NCI-H2171 (cell line): ENCODE measurements at places on chromosomes 3 and 15.

DNA sequence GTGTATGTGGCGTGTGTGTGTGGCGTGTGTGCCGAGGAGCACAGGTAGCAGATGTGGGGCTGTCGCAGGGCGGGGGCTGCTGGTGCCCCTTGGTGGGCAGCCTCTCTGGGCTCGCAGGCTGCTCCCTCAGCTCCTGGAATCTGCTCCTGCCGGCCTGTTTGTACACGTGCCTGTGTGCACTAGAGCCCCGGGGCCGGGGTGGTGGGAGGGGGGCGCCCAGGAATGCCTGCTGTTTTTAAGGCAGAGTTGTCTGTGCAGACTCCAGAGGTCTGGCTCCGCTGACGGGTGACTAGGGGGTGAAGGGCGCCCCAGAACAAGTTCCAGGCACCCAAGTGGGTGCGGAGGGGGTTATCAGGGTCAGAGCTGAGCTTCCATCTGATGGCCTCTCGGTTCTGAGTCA lies 112.2 kb downstream of the FBLN2 start:
- DNase-seq, result no peak

DNA sequence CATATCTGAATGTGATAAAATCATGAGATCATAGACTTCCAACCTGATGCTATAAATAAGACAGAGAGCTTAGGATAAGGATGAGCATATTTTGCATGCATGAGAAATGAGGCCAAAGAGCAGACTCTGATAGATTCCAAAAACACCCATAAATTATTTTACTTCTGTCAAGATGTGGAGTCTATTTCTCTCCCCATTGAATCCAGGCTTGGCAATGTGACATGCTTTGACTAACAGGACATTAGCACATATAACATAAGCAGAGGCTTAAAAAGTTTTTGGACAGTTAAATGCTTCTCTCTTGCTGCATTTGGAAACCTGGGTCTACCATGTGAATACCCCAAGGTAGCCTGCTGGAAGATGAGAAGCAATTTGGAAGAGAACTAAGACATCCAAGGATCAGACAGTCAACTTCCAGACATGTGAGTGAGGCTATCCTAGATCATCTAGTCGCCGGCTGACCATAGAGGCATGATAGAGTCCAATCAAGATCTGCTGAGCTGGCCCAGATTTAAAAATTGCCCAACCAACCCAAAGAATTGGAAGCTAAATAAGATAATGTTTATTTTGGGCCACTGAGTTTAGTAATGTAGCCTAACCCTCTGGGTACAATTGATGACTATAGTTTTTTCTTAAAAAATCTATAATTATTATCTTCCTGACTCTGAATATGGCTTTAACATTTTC lies 30.3 kb downstream of the MYLK start:
- no peak for DNase-seq

GRCh38 chr3:165347526-165347925 lies 151.3 kb upstream of the SLITRK3 start:
- no peak for DNase-seq

GRCh38 chr3:134839422-134839821 lies 44.4 kb downstream of the EPHB1 start:
- no peak for DNase-seq

DNA sequence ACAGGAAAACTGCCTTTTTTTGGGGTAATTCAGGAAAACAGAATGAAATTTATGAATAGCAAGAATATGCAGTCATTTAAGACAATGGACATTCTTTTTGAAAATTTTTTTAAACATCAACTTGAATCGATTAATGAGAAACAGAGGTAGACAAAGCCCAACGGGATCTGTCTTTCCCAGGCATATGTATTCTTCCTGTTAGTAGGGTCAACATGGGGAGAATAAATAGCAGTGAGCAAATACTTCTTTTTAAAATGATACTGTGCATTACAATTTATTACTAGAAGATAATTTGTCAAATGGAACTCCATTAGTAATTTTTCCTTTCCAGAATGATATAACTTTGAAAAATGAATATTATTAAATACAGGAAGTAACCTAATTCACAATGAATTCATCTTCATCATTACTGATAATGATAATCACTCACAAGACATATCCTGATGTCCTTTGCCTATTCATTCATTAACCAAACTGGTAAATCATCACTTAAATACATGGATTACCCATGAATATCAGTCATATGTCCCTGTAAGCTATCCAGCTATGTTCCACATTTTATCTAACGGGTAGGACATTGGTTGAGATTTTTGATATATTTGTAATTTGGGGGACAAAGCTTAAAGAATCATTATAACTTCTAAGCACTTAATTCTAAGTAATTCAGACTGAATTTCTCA lies 209.2 kb upstream of the CDIN1 start:
- DNase-seq, result no peak

DNA sequence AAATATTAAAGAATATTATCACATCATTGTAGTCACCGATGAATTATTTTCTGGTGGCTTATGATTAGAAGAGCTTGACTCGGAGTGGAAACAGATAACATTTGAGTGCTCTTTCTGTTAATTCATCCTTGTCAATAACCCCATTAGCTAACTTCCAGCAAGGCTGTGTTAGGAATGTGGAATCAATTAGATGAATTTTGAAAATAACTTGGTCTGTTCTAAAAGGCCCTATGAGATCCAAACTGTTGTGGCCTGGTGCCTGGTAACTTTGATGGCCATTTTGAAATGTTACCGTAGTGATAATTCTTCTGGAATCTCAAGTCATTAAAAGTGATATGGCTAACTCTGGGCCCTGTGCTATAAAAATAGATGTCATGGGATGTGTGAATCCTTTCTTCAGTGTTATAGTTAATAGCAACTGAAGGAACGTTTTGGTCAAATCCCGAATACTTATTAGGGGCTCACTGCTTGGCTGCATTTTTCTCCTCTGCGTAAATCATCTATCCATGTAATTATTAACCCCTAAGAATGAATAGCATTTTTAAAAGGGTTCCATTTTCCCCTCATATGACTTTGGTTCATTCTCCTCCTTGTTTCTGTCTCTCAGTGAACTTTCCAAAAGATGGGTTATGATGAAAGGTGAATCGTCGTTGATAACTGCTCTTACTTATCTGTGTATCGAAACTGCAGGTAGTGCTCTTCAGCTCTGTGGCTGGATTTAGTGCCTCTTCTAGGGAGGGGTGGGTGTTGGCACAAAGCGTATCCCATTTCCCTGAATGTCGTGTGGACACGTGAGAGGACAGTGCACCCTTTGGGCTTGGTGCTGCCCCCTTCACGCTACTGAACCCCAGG lies 82.7 kb downstream of the IGF1R start:
- no peak for DNase-seq

DNA sequence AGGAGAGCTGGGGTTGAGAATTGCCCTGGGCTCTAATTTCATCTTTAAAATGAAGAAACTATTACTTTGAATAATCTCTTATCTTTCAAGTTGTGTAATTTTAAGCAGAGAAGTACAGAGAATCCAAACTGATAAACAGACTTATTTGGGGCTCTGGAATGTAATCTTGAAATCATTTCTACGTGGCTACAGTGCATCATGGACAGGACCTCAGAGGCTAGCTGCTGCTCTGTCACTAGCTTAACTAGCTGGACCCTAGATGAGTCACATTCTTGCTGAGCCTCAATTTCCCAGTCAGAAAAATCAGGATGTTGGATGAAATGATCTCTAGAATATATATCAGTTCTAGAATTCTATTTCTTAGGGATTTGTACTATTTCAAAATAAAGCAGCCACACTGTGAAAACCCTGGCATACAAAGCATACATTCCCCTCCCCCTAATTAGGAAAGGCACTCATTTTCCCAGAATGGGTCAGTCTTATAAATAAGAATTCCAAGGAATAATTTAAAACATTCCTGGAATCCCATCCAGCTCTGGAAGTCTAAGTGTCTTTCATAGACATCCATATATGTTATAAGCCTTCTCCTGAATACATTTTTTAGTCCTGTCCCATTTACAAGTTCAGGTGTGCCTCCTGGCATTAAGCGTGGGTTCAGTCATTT lies 47.2 kb downstream of the RASGRP1 start:
- DNase-seq, result no peak

DNA sequence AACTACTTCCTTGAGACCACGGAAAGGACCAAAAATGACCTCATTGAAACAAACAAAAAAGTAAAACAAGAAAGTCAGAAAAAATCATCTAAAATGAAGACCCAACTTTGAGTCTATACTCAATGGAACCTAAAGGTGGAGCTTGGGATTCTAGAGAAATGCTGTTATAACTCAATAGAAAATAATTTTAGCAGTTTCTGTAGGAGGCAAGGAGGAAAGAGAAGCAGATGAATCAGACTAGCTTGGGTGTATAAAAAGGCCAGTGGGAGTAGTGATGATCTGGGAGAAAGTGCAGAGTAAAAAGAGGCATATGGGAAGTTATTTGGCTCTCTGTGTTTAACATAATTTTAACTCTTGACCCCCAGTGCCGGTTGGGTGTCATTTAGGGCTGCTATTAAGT lies 94.4 kb downstream of the TMCO5A start:
- no peak for DNase-seq

DNA sequence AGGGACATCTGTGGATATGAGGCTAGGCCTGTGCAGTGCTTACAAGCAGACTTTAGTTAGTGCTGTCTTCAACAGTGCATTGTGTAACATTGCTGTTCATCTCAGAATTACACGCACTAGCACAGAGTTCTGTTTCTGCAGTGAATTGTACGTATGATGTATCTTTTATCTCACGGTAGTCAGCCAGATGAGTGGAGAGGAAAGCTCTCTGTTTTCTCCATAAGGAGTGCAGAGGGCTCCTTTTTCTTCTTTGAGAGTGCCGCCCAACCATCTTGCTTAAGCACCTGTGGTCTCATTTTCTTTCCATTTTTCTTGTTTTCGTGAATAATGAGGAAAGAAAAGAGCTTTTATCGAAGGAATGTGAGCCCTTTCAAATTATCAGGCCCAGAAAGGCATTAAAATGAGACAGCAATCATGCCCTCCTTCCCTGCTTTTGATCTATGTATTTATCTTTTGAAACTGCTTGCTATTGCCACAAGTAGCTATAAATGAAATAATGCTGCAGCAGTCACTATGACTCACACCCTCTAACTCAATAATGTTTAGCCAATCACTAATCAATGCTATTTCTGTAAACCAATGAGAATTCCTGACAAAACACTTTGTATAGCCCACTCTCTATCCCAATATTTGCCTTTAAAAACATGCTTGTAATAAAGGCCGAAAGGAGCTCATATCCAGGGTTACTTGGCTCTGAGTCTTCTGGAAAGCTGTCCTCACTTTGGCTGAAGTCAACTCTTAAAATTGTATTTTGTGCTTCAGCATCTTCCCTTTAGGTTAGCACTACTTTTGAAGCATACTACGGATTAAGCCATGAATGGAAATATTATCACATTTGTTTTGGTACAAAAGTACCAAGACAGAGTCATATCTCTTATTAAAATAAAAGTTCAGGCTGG lies 226.0 kb upstream of the P2RY1 start:
- no peak for DNase-seq

- no peak for DNase-seq
These were observed 234.1 kb upstream of the FEZF2 start for GRCh38 chr3:62607287-62608029.

GRCh38 chr15:33894193-33894592 lies 74.1 kb upstream of the CHRM5 start:
- no peak for DNase-seq

GRCh38 chr3:142022381-142022780 lies 127.0 kb downstream of the TFDP2 start:
- DNase-seq, result peak; percentile 14

GRCh38 chr3:12875857-12876836 lies 34.8 kb upstream of the RPL32 start:
- no peak for DNase-seq

- DNase-seq, result no peak
These were observed 179.0 kb downstream of the P3H2 start for GRCh38 chr3:189941679-189942078.

GRCh38 chr3:94004301-94004910 lies 24.0 kb downstream of the STX19 start:
- DNase-seq, result peak; percentile 17

DNA sequence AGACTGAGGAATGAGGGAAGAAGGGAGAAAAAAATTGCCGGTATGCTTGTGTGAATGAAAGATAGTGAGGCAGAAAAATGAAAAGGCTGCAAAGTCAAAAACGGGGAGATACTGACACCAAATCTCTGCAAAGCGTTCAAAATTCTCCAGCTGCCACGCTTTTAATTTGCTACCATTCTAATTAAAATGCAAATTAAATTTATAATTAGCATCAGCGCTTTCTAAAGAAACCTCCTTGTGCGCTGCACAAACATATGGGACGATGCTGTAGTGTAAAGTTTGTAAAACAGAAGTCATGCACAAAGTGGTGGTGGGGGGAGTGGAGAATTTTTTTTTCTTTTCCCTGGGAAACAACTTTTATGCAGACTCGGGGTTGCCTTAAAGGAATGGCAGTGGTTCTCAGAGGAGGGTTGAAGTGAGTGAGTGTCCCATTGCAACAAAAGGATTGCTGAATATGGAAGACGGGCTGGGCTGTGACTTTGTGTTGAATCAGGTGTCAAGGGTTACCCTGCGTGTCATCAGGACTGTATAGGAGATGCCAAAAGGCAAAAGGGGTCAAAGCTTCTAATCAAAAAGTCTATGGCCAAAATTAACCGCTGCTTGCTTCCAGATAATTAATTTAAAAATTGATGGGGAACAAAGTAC lies 472.2 kb downstream of the NR2F2 start:
- no peak for DNase-seq

GRCh38 chr3:149967086-149967685 lies 3.5 kb downstream of the PFN2 start:
- peak; percentile 3 for DNase-seq

DNA sequence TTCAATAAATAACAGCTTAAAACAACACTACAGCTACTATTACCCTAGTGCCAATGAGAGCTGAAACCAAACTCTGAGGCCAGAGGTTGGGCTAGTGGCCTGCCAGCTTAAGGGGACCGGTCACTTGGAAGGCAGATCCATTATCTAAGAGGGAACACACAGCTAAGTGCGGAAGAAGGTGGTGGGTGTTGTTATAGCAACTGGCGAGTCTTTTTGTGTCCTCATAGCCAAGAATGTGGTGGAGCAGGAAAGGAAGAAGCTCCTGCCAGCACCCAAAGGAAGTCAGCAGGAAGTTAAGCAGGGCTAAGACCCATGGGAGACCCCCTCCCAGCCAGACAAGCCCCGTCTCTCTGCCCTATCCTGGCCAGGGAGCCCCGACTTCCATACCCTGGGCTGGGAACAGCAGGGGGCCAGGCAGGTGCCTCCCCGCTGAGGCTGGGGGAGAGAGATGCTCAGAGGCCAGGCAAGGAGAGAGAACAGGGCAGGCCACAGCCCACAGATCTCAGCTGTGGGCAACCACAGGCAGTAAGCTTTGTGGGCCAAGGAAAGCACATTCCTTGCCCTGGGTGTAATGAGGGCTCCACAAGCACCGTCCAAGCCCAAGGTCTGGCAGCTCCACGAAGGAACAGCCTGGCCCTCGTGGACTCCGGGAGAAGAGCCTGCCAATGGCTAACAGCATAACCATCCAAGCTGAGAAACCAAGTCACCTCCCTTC lies 34.0 kb upstream of the HRH1 start:
- no peak for DNase-seq
